ENCODE measurements at places on chromosomes 2 and 18.

DNA sequence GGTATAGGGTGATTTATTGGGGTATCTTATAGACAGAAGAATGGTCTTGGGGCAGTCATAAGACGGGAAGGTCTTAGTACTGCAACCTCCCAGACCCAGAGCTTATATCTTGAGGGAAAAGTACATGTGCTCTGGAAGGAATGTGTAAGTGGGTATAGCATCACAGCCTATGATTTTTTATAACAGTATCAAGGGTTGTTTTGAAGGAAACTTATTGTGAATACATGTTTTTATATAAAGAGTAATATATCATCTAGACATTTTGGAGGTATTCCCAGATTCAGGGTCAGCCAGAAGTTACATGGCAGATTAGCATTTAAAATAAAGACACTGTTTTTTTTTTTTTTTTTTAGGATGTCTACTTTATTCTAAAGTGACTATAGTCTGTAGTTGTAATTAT, 47.6 kb upstream of the STON1 start:
- no peak for DNase-seq

- no peak for DNase-seq
These were observed 8.8 kb upstream of the FECH start for GRCh38 chr18:57595347-57595746.

DNA sequence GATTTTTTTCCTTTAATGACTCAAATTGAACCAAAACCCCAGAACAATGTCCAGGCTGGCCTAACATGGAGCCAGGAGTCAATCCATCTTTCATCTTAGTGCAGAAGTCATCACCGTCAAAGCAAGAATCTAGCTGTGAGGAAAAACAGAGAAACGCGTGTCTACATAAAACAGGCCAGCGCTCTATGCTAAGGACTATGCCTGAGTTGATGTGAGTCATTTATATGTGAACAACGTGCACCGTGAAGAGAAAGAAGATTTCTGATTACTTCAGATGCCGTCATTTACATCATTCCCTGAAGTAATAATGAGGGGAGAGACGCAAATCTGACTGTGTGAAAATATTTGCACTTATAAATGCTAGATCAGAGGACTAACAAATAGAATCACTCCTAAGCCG, 34.0 kb upstream of the SALL3 start:
- no peak for DNase-seq

DNA sequence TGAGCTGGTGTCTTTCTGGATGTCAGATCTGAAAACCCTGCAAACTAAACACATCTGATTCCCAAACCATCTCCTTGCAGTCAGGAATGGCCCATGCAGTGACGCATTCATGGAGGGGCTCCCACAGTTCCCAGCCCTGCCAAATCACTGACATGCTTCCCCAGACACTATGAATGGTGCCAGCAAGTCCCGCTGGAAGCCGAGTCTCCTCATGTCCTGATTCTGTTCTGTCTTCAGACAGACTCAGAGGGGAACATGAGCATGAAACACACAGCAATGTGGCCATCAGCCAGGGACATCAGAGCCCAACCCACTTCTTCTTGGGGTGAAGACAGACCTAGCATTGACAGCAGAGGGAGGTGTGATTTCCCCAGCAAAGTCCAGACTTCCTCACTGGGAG, 83.7 kb downstream of the TTC32 start:
- no peak for DNase-seq

GRCh38 chr2:78120275-78120674, 598.1 kb upstream of the LRRTM4 start:
- DNase-seq = no peak

- DNase-seq = no peak
These were observed 199.3 kb downstream of the NCK2 start for GRCh38 chr2:105943977-105944376.

DNA sequence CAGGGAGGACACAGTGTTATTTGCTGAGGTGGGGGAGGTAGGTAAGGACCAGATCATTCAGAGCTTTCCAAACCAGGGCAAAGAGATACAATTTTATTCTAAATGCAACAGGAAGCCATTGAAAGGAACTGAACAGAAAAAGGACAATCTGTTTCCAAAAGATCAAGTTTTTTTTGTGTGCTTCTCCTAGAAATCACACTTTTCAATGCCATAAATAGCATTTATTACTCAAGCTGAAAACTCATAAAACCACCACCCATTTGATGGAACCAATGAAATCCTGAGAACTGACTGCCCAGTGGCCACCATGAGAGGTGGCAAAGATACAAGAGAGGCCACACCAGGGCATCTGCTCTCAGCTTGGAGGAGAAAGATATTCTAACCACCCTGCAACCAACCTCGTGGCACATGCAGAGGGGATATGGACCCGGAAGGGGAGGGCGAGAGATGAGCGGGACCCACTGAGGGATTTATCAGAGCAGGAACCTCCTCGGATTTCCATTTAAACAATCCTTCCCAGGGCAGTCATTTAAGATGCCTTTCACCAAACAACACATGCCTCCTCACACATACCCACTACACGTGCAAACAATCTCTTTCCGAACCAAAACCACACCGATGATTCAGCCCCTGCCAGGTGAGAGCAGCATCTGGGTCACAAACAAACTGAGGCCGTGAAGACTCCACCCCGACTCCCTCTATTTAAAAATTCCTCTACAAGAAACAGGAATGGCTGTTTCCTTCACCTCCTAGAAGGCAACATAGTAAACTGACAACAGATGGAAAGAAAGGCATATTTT, 8.8 kb downstream of the CYB5A start:
- no peak for DNase-seq

GRCh38 chr2:45879406-45879805, 227.9 kb downstream of the PRKCE start:
- DNase-seq = no peak

DNA sequence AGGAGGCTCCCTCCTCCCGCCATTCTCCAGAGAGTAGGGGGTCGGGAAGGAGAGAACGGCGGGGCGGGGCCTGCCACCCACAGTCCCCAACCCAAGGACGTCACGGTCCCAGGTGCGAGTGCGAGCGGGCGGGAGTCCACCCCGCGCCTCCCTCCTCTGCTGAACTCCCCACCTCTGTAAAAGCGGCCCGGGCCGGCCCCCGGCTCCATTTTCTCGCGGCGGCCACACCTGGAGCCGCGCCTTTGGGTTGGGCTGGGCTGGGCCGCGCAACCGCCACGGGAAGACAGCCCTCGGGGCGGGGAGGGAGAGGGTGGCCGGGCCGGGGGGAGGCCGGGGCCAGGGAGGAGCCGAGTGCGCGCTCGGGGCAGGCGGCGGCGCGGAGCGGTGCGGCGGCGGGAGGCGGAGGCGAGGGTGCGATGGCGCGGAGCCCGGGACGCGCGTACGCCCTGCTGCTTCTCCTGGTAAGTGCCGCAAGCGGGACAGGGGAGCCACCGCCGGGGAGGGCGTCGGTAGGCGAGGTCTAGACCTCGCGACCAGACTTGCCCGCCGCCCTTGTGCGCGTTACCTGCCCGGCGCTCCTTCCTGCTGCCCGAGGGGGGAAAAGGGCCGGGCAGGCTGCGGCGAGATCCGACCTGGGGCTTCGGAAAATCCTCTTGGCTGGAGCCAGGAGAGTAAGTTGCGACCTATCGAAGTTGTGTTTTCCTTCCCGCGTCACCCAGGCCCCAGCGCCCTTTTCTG, at the start of gene DSG2:
TSS of gene DSG2 (plus strand) at position 342 of the 738 bp plus-strand sequence. CDS start at position 417, 75 bp downstream.
- DNase-seq = no peak

DNA sequence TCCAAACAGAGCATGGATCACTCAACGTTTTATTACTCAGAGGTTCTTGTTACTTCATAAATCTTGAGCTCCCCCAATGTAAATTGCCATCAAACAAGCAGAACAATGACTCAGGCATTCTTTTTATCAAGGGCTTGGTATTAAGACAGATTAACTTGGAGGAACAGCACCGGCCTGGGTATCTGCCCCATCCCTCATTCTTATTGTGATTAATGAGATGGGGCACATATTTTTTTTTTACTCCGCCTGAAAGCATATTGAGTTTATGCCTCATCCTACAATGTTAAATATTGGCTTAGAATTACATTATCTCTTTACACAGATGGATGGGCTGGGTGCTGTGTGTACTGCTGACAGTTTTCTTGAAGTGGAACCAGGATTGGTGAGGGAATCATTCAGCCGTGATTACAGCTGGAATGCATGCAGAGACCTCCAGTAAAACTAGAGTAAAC, 387.3 kb downstream of the CLIP4 start:
- no peak for DNase-seq

DNA sequence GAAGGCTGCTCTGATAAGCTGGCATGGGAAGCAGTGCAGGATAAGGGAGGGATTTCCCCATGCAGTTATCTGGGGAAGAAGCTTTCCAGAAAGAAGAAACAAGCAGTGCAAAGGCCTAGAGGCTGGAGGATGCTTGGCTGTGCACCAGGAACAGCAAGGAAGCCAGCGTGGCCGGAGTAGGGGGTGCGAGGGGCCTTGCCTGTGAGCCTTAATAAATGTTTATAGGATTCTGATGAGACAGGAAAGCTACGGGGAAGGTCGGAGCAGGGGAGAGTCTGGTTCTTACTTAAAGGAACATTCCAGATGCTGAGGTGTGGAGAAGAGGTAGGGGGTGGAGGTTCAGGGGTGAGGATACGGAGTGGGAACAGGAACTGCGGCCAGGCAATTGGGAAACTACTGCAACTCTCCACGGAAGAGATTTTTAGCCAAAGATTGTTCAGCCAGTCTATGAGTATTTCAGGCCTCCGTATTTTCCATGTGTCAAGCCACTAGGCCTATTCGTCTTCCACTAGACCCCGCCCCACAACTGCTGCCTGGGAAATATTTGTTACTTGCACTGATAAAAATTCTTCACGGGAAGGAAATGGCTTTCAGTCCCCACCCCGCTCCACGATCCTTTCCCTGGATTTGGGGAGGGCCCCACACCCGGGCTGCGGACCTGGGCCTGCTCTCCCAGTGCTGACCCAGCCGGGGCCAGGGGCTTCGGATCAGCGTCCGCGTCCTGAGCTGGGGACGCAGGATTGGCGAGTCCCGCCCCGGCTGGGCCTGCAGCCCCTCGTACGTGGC, 516 bp downstream of the EIF2AK2 start:
- peak; percentile 22 for DNase-seq

DNA sequence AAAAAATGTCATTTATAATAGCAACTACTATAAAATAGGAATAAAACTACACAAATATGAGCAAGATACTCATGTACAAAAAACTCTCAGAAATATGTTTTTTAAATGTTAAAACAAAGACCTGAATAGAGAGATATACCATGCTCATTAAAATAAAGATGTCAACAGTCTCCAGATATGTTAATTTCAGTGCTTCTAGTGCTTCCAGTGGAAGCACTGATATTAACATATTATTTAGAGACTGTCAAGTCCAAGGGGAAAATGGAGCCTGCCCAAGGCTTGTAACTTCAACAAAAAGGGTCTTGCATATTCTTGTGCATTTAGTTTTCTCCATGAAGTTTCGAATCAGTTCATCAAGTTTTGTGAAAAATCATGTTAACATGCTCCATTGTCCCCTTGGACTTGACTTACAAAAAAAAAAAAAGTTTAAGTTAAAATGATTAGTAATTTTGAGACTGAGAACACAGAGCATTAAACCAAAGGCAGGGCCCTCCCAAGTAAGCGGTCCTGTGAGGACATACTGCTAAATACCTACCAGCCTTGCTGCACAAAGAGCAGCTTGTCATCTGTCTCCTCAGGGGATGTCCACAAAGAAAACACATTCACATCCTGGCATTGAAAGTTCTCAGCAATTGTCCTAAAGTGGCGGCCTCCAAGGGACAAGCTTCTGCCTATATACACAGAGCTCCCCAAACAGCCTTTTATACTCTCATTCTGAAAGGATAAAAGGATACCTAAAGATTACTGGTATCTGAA, 501.9 kb upstream of the CHAC2 start:
- DNase-seq = no peak

DNA sequence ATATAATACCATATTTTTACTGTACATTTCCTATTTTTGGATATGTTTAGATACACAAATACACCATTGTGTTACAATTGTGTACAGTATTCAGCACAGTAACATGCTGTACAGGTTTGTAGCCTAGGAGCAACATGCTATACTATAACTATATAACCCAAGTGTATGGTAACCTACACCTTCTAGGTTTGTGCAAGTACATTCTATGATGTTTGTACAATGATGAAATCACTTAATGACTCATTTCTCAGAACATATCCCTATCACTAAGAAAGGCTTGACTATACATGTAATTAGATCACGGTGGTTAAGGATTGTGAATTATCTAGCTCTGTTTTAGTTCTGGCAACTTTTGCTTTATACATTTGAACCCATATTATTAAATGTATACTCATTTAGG, 31.3 kb downstream of the NPHP1 start:
- no peak for DNase-seq

Data from amniotic stem cell (primary cell).